Cortex of kidney (tissue), 1 donor: ENCODE measurements at places on chromosomes 13 and 19.

- DNase-seq, result no peak
These were observed 14.8 kb upstream of the MTUS2 start for GRCh38 chr13:28805193-28805819.

- DNase-seq, result no peak
These were observed 44.9 kb upstream of the USPL1 start for GRCh38 chr13:30572859-30573275.

DNA sequence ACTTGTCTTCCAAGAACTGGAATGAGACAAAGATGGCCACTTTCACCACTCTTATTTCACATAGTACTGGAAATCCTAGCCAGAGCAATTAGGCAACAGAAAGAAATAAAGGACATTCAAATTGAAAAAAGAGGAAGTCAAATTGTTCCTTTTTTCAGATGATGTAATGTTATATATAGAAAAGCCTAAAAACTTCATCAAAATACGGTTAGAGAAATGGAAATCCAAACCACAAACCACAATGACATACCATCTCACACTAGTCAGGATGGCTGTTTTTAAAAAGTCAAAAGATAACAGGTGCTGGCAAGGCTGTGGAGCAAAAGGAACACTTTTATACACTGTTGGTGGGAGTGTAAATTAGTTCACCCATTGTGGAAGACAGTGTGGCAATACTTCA, 113.3 kb upstream of the SPRY2 start:
- no peak for DNase-seq

DNA sequence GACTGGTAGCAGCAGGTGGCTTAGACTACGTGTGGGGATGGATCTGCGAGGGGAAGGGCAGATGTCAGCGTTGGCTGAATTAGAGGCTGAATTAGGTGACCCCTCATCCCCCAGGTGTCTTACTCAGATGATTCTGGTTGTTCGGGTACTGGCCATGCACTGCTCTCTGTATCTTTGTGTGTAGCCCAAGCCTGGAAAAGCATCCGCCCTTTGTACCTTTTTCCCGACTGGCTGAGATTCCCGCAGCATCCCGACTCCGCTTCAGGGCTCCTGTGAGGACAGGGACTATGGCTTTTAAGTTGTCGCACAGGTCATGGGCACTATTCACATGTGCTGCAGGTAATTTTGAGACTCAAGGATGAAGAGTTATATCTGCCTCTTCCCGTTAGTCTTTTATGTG, 7.2 kb downstream of the TFDP1 start:
- DNase-seq, result no peak

GRCh38 chr13:100917011-100917410, 242.4 kb upstream of the TMTC4 start:
- DNase-seq, result no peak

DNA sequence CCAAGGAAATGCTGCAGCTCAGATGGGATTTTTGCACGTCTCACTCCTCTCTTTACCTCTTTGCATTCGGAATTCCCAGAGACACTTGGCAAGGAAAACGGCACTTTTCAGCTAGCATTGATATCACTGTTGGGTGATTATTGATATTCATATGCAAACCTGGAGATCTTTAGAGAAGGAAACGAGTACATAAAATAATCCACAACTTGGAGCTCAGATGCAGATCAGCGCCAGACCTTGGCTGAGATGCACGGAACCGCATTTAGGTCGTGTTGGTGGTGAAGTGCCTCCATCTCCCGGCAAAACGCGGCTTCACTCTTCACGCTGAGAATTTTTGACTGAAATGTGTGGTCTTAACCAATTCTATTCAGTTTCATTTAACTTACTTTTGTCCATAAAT, 77.2 kb upstream of the ARHGEF7 start:
- no peak for DNase-seq

GRCh38 chr19:4380254-4380727, 20.1 kb downstream of the SH3GL1 start:
- DNase-seq, result no peak

GRCh38 chr19:41904118-41904870, 21.3 kb downstream of the ARHGEF1 start:
- DNase-seq, result no peak

DNA sequence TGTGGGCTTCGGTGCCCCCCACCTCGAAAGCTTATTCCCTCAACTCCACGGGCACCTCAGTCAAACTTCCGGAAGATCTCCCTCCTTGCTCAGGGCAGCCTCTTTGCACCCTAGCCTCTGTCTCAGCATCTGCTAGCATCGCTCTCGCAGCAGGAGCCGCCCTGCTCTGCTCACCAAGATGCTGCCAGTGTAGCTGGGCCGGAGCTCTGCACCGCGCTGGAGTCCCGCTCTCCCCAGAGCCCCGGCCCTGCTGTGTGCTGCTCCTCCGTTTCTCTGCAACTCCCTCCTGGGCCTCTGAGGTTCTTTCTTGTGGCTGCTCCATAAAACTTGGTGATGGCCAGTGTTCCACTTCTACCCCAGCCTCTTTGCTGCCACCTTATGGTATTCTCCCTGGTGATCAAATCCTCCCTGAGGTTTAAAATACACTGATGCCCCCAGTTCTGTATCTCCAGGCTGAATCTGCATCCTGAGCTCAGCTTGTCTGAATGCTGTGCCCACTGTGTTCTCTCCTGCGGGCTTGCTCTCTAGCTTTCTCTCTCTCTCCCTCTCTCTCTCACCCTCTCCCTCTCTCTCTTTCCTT, 198.0 kb downstream of the UQCRFS1 start:
- no peak for DNase-seq

DNA sequence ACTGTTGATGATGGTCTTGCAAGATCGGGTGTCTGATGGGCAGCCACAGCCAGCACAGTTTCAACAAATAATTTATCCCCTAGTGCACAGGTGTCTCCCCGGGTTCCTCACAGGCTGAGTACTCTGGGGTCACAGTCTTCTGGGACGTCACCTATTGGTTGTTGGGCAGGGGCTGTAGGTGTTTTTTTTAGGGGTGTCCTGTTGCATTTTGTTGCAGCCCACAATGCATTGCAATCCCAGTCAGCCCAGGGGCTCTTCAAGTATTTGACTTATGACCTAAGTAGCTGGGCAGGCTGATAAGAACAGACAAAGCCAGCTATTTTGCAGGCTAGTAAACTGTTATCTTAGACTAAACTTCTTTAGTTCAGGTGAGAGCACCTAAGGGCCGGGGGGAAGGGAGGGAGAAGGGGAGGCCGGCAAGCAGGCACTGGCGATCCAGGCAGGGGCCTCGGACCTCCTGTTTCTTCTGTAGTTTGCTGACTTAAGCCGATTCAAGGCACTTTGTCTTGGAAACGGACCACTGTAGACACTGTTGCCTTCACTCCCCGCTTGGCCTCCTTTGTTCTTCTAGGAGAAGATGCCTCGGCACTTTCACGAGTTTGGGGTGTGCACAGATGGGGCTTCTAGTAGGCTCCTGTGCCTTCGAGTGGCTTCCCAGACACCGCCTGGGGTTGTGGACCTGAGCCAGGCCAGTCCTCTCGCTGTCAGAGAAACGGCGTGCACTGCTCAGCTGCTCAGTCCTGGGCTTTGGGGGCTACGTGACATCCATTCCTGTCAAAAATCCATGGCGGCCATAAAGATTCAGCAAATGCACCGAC, 33.9 kb upstream of the GRTP1 start:
- DNase-seq, result no peak

GRCh38 chr13:109204657-109205056, 575.2 kb downstream of the MYO16 start:
- DNase-seq, result no peak

DNA sequence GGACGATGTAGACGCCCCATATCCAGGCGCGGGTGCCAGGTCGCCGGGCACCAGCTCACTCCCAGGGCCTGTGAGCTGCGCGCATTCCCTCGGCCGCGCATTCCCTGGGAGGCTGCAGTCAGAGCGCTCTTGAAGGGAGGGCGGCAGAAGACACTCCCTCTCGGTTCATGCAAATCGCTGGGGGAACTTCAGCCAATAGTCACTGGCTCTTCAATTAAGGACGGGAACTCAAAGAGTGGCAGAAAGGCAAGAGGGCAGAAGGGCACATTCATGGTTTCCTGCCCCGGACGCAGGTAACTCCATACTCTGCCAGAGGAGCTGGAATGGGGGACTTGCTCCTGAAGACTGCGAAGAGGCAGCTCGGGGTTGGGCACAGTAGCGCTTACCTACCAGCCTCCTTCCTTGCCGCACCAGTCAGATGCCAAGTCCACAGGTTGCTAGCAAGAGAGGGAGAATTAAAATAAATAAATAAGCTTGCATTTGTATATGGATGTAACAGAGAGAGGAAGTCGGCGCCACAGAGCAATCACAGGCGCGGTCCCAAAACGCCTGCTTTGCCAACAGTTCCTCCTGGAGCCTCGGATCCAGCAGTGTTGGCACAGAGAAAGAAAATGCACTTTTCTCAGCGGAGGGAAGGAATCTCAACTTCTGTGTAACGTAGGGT, 459 bp downstream of the PCDH20 start:
- DNase-seq, result no peak

- no peak for DNase-seq
These were observed 1251.9 kb upstream of the SLC10A2 start for GRCh38 chr13:104318121-104318520.

DNA sequence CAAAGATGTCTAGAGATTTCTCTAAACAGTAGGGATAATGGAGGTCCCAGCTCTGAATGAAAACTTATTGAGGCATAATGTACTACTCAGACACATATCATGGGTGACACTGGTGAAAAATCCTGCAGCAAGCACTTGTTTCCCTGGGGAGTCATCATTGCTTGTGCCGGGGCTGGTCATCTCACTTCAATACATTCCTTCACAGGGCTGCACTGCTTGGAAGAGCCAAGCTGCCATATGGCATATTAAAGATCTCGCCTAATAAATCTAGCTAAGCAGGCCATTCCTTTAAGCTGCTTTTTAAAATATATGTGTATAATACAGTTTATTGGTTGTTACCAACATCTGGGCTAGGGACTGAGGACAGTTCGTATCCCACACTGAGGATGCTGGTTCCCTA, 332.2 kb upstream of the GPC6 start:
- DNase-seq, result no peak

- DNase-seq, result no peak
These were observed 1139.7 kb upstream of the SPRY2 start for GRCh38 chr13:81480634-81481033.
